ENCODE measurements at places on chromosomes 16 and 17. TPM values are rescaled to one million over a fixed set of nuclear protein-coding genes. Genes with fewer than 3 reads are reported as not detected.
A peak's percentile ranks its signal among the peaks of the same experiment; 100 is the strongest.

Gene CHRNE
- not detected for total RNA-seq

Gene HOXB1
- total RNA-seq: not detected

Gene SCGB1C2
- total RNA-seq: not detected

Gene CCDC200
- not detected for total RNA-seq

Gene TEKT1
- not detected for total RNA-seq

Gene HOXB6
- total RNA-seq: 1.8 TPM

- peaks cover 13% of the 10 kb centered on the region for H3K4me1 ChIP-seq
- H3K4me3 ChIP-seq: no peak overlapping the region
Observed at GRCh38 chr16:54165912-54166865, 120.4 kb downstream of the IRX3 start.

DNA sequence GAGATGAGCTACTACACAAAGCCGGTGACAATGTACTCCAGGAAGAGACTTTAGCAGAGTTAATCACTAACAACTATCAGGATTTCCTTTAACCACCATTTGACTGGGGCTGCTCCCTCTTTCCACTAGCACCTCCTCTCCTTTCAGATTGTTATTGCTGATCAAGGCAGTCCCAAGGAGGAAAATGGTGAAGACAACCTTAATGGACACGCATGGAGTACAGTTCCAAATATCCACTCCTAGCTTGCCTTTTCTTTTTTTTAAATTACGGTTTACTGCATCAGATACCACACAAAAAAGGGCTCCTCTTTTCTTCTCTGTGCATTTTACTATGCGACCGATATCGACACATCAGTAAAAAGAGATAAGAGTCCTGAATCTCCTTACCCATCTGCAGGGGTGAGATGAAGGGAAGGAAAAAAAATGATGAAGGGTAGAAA, 30.9 kb downstream of the FAM222B start:
- peaks cover 20% of the 10 kb centered on the region for H3K4me1 ChIP-seq
- no peaks in the 10 kb centered on the region for H3K27me3 ChIP-seq
- no peak for DNase-seq
- peak overlapping the region; percentile 96 for H3K4me3 ChIP-seq

DNA sequence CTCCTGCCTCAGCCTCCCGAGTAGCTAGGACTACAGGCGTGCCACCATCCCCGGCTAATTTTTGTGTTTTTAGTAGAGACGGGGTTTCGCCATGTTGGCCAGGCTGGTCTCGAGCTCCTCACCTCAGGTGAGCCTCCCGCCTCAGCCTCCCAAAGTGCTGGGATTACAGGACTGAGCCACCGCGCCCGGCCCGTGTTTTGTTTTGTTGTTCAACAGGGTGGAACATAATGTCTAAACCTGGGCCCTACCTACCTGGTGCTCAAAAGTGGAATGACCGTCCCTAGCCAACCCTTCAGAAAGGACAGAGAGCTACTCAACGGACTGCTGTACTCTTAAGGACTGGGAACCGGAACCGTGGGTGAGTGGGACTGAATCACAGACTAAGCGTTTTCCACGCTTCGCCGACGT, 772 bp upstream of the KIF22 start:
- H3K27me3 ChIP-seq: no peaks in the 10 kb centered on the region
- peaks cover 2% of the 10 kb centered on the region for H3K36me3 ChIP-seq
- H3K4me1 ChIP-seq: 0 out of 2 replicates have a peak, but pooled peaks cover 5% of the 10 kb centered on the region
- peak overlapping the region; percentile 50 for H3K4me3 ChIP-seq

- H3K4me1 ChIP-seq: peaks cover 53% of the 10 kb centered on the region
- H3K27me3 ChIP-seq: no peaks in the 10 kb centered on the region
- no peak overlapping the region for H3K4me3 ChIP-seq
- no peaks in the 10 kb centered on the region for H3K36me3 ChIP-seq
- peak overlapping the region; percentile 99 for H3K27ac ChIP-seq
- peak; percentile 79 for DNase-seq
Observed at GRCh38 chr17:66952681-66953629, 11.6 kb upstream of the CACNG4 start.

DNA sequence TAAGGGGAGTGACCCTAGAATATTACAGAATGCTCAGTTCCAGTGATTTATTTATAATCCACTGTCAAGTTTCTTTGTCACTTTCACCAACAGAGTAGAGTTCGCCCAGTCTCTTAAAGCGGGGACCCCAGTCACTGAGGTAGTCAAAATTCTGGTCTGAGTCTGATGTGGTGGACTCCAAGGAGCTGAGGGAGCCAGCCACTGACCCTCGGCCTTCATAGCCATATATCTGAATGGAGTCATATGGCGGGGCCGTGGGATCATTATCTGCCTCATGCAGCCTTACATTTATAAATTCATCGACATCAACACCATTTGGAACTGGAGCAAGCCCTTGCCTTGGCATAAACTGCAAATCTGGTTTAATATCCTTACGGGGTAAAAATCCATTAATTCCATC, 382.7 kb downstream of the CDH8 start:
- H3K27ac ChIP-seq: no peak overlapping the region
- no peak overlapping the region for H3K4me3 ChIP-seq
- H3K27me3 ChIP-seq: no peaks in the 10 kb centered on the region
- no peak for DNase-seq
- H3K36me3 ChIP-seq: no peaks in the 10 kb centered on the region
- H3K4me1 ChIP-seq: no peaks in the 10 kb centered on the region

DNA sequence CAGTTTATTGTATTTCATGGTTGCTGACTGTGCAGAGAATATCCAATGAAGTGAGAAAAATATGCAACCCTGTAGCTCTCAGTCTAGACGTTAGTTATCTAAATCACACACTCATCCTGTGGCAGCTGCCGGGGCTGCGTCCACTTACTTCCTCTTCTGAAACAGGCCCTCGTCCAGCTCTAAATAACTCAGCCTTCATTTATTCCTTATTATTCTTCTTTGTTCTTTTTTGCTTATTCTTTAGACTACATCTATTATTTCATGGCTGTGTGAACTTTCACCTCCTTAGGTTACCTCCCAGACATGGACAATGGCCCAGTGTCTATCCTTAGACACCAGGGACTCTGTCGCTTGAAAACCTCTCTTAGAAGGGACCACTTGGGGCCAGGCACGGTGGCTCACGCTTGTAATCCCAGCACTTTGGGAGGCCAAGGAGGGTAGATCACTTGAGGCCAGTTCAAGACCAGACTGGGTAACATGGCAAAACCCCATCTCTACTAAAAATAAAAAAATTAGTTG, 3.4 kb upstream of the THUMPD1 start:
- H3K27ac ChIP-seq: no peak overlapping the region
- DNase-seq: no peak
- no peaks in the 10 kb centered on the region for H3K27me3 ChIP-seq
- H3K4me1 ChIP-seq: no peaks in the 10 kb centered on the region
- H3K4me3 ChIP-seq: no peak overlapping the region
- no peaks in the 10 kb centered on the region for H3K36me3 ChIP-seq

GRCh38 chr16:56998861-56999260, 9.5 kb downstream of the NLRC5 start:
- no peak overlapping the region for H3K4me3 ChIP-seq
- peaks cover 1% of the 10 kb centered on the region for H3K27me3 ChIP-seq
- no peaks in the 10 kb centered on the region for H3K36me3 ChIP-seq
- H3K4me1 ChIP-seq: no peaks in the 10 kb centered on the region
- no peak for DNase-seq

- peaks cover 23% of the 10 kb centered on the region for H3K4me1 ChIP-seq
- no peaks in the 10 kb centered on the region for H3K27me3 ChIP-seq
- no peak for DNase-seq
- H3K4me3 ChIP-seq: no peak overlapping the region
- no peak overlapping the region for H3K27ac ChIP-seq
Observed at GRCh38 chr17:48528936-48529682, 1.7 kb downstream of the HOXB1 start.

- DNase-seq: no peak
- no peak overlapping the region for H3K27ac ChIP-seq
- no peak overlapping the region for H3K4me3 ChIP-seq
Observed at GRCh38 chr17:81106716-81107115, 58.6 kb upstream of the PVALEF start.

DNA sequence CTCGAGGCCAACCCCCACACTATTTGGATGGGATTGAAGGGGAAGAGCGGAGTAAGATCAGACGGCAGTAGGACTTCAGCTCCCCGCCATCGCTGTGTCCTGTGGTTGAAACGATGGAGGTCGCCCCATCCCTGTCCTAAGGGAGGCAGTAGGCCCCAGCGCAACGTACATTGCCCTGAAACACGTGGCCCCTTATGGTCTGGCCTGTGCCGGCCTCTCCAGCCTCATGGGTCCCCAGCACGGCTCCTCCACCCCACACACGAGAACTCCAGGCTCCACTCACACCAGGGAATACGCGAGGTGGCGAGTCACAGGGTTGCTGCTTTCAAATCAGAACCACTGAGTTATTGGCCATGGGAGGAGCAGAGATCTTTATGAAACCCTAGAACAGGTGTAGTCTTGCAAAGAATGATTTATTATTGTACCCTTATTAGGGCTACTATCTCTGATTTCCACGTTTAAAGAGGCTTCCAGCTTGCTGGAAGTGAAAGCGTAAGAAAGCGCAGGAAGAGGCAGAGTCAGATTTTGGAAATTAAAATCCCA, 669 bp upstream of the DCTPP1 start:
- no peak overlapping the region for H3K27ac ChIP-seq
- H3K36me3 ChIP-seq: no peaks in the 10 kb centered on the region
- peaks cover 16% of the 10 kb centered on the region for H3K4me1 ChIP-seq
- H3K4me3 ChIP-seq: peak overlapping the region; percentile 22
- DNase-seq: no peak

DNA sequence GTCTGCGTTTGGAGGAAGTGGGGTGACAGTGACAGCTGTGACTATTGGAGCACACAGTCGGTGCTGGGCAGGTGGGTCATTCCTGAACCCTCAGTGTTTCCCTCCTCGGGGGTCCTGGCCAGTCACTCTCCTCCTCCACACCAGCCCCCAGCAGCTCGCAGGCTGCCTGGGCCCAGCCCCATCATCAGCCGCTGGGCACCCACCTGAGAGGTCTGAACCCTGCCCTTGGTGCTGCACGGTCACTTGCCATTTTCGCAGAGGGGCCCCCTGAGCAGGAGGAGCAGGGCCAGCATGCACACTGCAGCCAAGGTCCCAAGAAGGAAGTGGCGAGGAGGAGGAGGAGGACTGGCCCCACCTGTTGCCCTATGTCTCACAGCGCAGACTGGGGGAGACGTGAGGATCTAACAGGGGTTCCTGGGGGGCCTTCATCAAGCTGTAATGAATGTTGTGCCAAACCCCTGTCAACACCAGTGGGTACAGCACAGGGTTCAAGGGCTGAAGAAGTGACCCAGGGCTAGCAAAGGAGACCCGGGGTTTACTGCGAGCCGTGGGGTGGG, 23.0 kb downstream of the JPH3 start:
- no peaks in the 10 kb centered on the region for H3K4me1 ChIP-seq
- 0 out of 2 replicates have a peak, but pooled peaks cover 2% of the 10 kb centered on the region for H3K27me3 ChIP-seq
- no peak for DNase-seq
- H3K27ac ChIP-seq: no peak overlapping the region

- H3K27ac ChIP-seq: no peak overlapping the region
- DNase-seq: no peak
- H3K4me3 ChIP-seq: no peak overlapping the region
- H3K4me1 ChIP-seq: no peaks in the 10 kb centered on the region
Observed at GRCh38 chr17:13650096-13650675, 48.5 kb upstream of the HS3ST3A1 start.

DNA sequence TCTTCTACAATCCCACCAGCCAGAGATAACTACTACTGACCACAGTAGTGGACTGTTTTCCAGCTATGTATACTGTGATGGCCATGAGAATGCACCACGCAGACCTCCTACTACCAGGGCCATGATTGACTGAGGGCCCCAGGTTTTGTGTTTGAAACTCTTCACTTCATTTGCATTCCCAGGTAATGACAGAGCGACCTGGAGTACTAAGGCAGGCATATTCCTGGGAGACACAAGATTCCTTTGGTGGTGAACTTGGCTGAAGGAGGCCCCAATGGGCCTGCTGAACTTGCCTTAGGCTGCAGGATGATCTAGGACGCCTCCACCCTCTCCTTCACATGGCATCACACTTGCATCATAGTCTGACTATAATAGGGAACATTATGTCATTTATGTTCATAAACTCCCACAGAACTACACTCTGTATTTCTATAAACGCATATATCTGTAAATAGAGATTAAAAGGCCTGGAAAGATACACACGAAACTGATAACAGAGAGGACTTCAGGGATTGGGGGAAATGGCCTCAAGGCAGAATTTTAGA, 30.4 kb downstream of the CLEC19A start:
- no peaks in the 10 kb centered on the region for H3K27me3 ChIP-seq
- H3K4me3 ChIP-seq: no peak overlapping the region
- no peaks in the 10 kb centered on the region for H3K36me3 ChIP-seq
- H3K4me1 ChIP-seq: no peaks in the 10 kb centered on the region
- DNase-seq: no peak
- H3K27ac ChIP-seq: no peak overlapping the region

GRCh38 chr16:30771726-30772125, 9.6 kb downstream of the RNF40 start:
- H3K4me3 ChIP-seq: no peak overlapping the region
- H3K27me3 ChIP-seq: no peaks in the 10 kb centered on the region
- H3K4me1 ChIP-seq: peaks cover 4% of the 10 kb centered on the region
- DNase-seq: no peak
- peaks cover 10% of the 10 kb centered on the region for H3K36me3 ChIP-seq
- H3K27ac ChIP-seq: no peak overlapping the region

- H3K4me1 ChIP-seq: no peaks in the 10 kb centered on the region
- no peaks in the 10 kb centered on the region for H3K27me3 ChIP-seq
- H3K27ac ChIP-seq: no peak overlapping the region
- DNase-seq: no peak
- no peaks in the 10 kb centered on the region for H3K36me3 ChIP-seq
- no peak overlapping the region for H3K4me3 ChIP-seq
Observed at GRCh38 chr17:45940826-45941225, 46.5 kb downstream of the MAPT start.

- peaks cover 21% of the 10 kb centered on the region for H3K27me3 ChIP-seq
- H3K27ac ChIP-seq: no peak overlapping the region
- no peak overlapping the region for H3K4me3 ChIP-seq
- peaks cover 12% of the 10 kb centered on the region for H3K4me1 ChIP-seq
- DNase-seq: no peak
- no peaks in the 10 kb centered on the region for H3K36me3 ChIP-seq
Observed at GRCh38 chr16:86505899-86506864, 4.1 kb upstream of the FOXF1 start.

GRCh38 chr16:79483336-79483735, 117.2 kb downstream of the MAF start:
- no peaks in the 10 kb centered on the region for H3K27me3 ChIP-seq
- H3K27ac ChIP-seq: no peak overlapping the region
- no peaks in the 10 kb centered on the region for H3K4me1 ChIP-seq
- no peaks in the 10 kb centered on the region for H3K36me3 ChIP-seq

GRCh38 chr16:57871456-57871855, 69.2 kb upstream of the KIFC3 start:
- no peaks in the 10 kb centered on the region for H3K27me3 ChIP-seq
- H3K4me3 ChIP-seq: no peak overlapping the region
- H3K27ac ChIP-seq: no peak overlapping the region
- H3K36me3 ChIP-seq: no peaks in the 10 kb centered on the region
- no peak for DNase-seq
- no peaks in the 10 kb centered on the region for H3K4me1 ChIP-seq

DNA sequence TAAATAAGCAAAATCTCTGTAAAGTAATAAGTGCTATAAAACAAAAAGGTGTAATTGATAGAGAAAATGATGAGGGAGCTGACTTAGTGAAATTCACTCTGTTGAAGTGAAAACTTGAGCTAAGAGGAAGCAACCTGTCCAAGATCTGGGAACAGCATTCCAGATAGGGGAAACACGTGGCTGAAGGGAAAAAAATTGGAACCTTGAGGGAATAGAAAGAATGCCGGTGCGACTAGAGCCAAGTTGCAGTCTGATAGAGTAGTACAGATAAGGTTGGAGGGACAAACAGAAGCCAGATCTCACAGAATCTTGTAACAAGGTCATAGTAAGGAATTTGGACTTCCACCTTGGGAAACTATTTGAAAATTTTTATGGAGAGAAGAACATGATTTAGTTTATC, 623 bp upstream of the DDX52 start:
- peak; percentile 66 for DNase-seq
- peak overlapping the region; percentile 88 for H3K4me3 ChIP-seq
- peaks cover 17% of the 10 kb centered on the region for H3K4me1 ChIP-seq
- H3K27ac ChIP-seq: peak overlapping the region; percentile 65
- no peaks in the 10 kb centered on the region for H3K36me3 ChIP-seq

Measured in Caco-2 (cell line).